ENCODE measurements at places on chromosomes 2 and 18. TPM values are rescaled to one million over a fixed set of nuclear protein-coding genes. Genes with fewer than 3 reads are reported as not detected.

GRCh38 chr2:68772109-68772508, 37.5 kb downstream of the ARHGAP25 start:
- DNase-seq, result no peak

The BUB1 gene
- 17.8 TPM for polyA plus RNA-seq

The WDCP gene
- 15.0 TPM for polyA plus RNA-seq

- DNase-seq, result no peak
Measured at GRCh38 chr2:1459727-1460126, 46.5 kb downstream of the TPO start.

The SCYGR4 gene
- polyA plus RNA-seq, result 0.08 TPM

The ANKRD36C gene
- polyA plus RNA-seq, result 11.8 TPM

DNA sequence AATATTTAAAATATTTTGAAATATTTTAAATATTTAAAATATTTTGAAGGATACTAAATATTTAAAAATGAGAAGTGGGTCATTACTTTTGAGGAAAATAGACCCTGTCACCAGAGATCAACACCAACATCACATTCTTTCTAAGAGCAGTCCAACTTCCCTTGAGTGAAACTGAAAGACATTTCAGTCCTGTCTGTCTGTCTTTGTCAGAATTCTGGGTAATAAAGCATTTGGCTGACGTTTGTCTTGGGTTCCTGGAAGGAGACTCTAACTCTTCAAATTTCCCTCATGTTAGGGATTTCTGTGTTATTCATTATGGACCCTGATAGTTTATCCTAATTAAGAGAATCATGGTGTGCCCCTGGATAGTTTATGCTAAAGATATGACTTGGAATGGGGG, 32.8 kb downstream of the TTC21B start:
- DNase-seq, result no peak

The CLEC4F gene
- polyA plus RNA-seq, result 0.07 TPM

DNA sequence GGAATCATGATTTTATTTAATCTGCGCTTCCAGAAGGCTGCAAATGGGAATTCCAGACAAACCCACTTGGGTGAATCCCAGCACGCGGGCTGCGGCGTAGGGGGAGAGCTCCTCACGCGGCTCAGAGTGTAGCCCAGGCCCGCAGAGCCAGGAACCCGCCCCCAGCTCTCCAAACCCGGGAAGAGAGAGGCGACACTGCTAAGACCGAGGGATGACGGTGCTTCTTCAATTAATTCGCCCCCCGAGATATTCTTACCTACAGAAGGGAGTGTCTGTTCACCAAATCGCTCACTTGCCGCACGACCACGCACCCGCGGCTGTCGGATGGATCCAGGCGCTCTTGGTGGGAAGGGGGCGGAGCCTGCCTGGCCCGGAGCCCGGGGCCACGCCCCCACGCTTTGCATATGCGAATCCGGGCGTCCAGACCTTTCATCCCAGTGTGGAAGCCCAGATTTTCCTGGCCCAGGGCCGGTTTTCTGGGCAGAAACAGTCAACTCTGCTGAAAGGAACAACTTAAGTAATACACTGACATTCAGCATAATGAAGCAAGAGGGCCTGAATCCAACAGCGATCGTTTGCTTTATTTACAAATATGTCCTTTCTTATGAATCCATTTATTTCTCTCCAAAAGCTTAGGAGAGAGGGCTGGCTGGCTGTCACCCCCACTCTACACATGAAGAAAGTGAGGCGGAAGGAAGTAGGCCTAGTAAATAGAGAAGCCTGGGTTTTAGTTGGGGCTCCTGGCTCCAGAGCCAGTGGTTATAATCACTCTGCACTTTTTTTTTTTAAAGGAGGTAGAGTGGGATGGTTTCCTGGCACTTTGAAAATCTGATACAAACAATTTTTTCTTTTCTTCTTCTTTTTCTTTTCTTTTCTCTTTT, at the start of gene SLC19A3:
SLC19A3 (minus strand) TSS at position 342 of the 881 bp plus-strand sequence. CDS start 15,710 bp downstream, outside the sequence.
- DNase-seq, result peak; percentile 96

- peak; percentile 26 for DNase-seq
Measured at GRCh38 chr18:79923896-79924585, 27.4 kb downstream of the SLC66A2 start.

DNA sequence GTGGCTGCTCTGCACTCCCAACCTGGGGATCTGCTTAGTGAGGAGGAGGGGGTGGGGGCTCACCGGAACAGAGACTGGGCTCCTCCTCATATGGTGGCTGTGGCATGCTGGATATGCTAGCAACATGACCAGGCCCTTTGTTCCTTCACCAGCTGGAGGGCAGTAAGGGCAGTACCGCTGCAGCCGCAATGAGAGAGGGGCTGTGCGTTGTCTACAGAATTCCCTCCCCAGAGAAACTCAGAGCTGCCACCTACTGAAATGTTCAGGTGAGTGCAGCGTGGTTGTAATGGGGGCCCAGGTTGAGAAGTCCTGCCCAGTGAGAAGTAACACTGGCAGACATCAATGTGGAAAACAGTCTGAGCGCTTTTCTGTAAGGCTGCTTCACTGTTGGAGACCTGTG, 1211.9 kb upstream of the NXPH2 start:
- DNase-seq, result no peak

Data from left lung (tissue), 14 donors.